ENCODE measurements at places on chromosomes 4 and X. TPM values are rescaled to one million over a fixed set of nuclear protein-coding genes. Genes with fewer than 3 reads are reported as not detected.

The GPRASP2 gene
- 5.9 TPM for total RNA-seq

The HPGDS gene
- total RNA-seq, result not detected

The CABS1 gene
- not detected for total RNA-seq

The IL2 gene
- not detected for total RNA-seq

All from A549 treated with CORT108297 at 1 μM for 4 hours (cell line).